Stimulated activated CD8-positive, alpha-beta memory T cell treated with anti-CD3 and anti-CD28 coated beads, Interleukin-4, amount 100 ng/mL, for 1 hour (primary cell): ENCODE measurements at places on chromosomes 12 and 14.
A peak's percentile ranks its signal among the peaks of the same experiment; 100 is the strongest.

- no peak for DNase-seq
Observed at GRCh38 chr14:39469094-39469710, 37.0 kb upstream of the FBXO33 start.

DNA sequence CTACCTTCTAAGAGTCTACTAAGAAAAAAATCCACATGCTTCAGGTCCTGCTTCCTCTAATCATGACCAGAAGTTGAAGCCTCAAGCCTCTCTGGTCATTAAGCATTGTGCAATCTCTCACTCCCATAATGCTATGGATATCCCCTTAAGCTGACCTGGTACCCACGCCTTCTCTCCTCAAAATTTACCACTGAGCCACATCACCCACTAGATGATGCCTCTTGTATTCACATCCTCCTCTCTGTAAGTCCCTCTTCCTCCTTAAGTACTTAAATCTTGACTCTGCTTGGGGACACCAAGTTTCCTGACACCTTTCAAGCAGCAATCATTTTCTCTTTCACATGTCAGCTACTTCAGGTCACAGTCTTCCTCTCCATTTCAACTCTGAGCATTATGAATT is 9.8 kb downstream of the GALNT4 start:
- no peak for DNase-seq

- DNase-seq = no peak
Observed at GRCh38 chr12:44972746-44973421, 78.0 kb downstream of the DBX2 start.

DNA sequence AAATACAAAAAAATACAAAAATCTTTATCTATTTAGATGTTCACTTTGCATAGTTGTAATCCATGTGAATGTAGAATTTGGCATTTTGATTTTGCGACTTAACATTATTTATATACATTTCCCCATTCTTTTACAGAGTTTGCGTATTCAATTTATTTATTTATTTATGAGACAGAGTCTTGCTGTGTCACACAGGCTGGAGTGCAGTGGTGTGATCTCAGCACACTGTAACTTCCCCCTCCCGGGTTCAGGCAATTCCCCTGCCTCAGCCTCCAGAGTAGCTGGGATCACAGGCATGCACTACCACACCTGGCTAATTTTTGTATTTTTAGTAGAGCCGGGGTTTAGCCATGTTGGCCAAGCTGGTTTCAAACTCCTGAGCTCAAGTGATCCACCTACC is 25.3 kb upstream of the STRN3 start:
- DNase-seq = no peak

- DNase-seq = no peak
Observed at GRCh38 chr12:24823808-24824515, 124.9 kb downstream of the BCAT1 start.

DNA sequence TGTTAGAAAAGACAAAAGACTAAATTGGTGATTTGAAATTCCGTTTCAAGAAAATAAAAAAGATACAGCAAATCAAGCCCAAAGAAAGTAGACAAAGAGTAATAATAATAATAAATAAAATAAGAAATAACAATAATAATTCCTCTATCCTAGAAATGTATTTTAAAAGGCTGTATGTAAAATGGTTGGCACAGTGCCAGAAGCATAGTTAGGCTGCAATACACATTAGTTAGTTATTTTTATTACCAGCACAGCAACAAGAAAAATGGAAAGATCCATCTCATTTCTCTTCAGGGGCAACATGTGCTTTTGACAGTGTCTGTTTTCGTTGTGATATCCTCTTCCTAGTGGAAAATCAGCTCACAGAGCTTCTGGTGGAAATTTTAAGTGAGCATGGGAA is 174.1 kb upstream of the TMTC1 start:
- DNase-seq = no peak

- no peak for DNase-seq
Observed at GRCh38 chr12:614411-614970, 48.8 kb downstream of the NINJ2 start.

GRCh38 chr12:56377310-56377988 is 14.8 kb upstream of the APOF start:
- no peak for DNase-seq

DNA sequence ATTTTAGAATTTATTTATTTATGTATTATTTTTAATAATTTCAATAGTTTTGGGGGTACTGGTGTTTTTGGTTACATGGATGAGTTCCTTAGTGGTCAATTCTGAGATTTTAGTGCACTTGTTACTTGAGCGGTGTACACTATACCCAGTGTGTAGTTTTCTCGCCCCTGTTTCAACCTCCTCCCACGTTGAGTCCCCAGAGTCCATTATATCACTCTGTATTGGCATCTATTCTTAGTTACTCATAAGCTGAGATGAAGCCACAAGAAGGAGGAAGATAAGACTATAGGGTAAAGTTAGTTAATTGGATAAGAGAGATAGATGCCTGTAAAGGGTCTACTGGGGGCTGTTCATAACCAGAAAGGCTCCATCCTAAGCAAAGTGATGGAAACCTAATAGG is 4.0 kb downstream of the C1S start:
- DNase-seq = no peak

GRCh38 chr12:82665142-82665923 is 21.4 kb upstream of the TMTC2 start:
- DNase-seq = no peak

- peak; percentile 69 for DNase-seq
Observed at GRCh38 chr12:8108808-8109398, 14.5 kb upstream of the CLEC4A start.

DNA sequence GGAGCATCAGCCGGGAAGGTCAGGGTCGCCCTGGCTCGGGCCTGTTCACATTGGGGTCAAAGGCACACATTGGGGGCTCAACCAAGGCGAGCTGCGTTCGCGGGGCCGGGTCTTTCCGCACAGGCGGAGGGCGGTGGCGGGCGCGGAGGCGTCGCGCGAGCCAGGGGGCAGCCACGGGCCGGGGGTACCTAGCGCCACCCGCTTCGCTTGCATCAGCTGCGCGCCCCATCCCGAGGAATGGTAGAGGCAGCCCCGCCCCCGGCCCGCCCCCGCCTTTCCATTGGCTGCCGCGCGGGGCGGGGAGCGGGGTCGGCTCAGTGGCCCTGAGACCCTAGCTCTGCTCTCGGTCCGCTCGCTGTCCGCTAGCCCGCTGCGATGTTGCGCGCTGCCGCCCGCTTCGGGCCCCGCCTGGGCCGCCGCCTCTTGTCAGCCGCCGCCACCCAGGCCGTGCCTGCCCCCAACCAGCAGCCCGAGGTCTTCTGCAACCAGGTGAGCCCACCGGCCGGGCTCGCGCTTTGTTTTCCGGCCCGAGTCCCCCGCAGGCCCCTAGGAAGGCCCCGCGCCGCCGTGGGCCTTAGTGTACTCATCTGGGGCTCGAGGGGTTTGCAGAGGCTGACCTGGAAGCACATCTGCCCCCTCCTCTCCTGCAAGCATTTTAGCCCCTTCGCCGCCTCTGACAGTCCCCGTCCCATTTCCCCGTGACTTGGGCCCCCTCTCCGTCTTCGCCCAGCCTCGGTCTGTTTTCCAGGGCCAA is at the start of gene ALDH2:
Gene ALDH2 (plus strand): TSS at position 326 of the 754 bp plus-strand sequence. CDS start 50 bp downstream, at position 376.
- no peak for DNase-seq

DNA sequence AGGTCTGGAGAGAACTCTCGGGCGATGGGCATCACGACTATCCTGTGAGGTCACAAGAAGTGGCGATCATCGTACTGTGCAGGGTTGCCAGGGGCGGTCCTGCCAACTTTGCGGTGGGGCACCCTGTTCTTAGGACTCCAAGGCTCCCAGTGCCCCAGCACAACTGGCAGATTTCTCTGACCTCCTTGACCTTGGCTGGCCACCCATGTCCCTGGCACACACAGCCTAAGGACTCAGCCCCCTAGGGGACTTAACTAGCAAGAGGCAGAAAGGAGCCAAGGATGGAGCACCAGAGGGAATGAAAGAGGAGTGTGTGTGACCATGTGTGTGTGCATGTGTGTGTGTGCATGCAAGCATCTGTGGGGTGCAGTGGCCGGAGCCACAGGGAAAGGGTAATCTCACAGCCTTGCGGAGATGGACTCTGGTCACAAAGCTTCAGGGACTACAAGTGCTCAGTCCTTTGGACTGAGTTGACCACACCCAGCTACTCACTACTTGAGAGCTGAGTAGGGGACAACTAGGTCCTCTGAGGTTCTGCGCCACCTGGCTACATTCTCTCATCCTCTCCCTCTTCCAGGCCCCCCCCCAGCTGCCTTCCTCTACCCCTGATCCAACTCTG is 13.7 kb downstream of the SLC48A1 start:
- DNase-seq = no peak

DNA sequence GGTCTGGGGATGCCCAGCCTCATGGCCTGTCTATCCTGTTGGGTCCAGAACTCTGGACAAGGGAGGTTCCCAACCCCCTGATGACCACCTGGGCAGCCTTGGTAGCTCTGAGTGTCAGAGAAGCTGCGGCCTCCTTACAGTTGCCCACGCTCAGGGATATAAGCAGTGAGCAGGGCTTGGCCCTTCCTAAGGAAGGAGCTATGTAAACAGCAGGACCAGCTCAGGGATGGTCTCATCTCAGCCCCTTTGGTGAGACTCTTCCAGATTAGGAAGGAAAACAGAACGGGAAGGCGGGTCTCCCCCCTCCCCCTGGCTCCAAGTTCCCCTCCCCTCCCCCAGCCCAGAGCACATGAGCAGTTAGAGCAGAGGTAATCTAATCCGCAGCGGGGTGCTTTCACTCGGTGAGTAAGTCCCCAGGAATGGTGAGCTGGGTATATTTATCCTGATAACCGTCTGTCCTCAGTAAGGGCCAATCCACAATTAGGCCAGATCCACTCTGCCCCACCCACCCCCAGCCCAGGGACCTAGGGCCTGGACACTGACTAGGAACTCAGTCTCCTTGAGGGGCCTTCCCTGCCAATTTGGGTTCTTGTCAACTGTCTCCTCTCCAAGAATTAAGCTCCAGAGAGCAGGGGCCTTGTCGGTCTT is 29.5 kb upstream of the RPLP0 start:
- no peak for DNase-seq

- no peak for DNase-seq
Observed at GRCh38 chr14:68728342-68729106, 64.3 kb downstream of the ZFP36L1 start.

DNA sequence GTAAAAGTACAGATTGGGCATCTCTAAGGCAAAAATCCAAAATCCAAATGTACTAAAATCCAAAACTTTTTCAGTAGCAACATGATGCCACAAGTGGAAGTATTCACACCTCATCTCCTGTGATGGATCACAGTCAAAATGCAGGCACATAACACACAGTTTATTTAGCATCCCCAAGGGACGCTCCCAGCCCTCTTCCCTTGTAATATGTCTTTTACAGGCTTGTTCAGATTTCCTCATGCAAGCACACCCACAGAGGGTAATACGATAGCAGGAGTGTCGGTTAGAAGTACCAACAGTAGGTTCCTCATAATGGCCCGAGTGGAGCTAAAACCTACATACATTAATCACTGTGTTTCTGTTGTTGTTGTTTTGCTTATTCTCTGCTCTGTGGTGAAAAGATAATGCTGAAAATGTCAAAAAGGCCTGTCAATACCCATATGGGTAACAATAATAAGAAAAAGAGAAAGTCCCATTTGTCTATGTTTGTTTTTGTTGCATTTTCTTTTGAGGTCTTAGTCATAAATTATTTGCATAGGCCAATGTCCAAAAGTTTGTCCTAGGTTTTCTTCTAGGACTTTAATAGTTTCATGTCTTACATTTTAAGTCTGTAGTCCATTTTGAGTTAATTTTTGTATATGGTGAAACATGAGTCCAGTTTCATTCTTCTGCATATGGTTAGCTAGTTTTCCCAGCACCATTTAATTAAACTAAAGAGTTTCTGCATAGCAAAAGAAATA is 133.1 kb downstream of the LRIG3 start:
- no peak for DNase-seq

DNA sequence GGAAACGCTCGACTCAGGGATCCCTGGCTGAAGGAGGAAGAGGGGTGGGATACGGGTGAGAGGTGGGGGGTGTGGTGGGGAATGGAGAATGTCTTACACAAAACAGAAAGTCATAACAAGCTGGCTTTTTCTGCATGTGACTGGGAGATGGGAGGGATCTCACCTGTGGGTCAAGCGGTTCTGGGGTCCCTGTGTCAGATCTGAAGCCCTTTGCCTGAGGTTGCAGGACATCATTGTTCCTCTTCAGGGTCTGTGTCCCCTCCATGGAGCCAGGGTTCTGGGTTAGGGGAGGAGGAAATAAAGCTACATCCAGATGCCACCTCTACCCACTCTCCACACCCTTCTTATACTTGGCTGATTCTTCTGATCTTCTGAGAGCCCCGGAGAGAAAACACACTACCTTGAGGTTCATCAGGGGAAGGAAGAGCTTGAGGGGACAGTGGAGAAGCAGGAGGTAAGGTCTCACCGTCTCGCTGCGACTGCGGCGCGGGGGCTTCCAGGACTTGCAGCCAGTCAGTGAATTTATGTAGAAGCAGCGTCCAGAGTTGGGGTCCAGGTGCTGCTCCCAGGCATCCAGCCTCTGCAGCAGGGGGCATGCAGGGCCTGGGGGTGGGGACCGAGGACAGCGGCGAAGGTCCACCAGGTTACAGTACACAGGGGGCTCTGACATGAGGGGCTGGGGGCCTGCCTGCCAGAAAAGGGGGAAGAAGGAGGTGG is 2.5 kb downstream of the ARHGAP9 start:
- DNase-seq = no peak

- no peak for DNase-seq
Observed at GRCh38 chr12:130791629-130792028, 47.4 kb downstream of the STX2 start.

DNA sequence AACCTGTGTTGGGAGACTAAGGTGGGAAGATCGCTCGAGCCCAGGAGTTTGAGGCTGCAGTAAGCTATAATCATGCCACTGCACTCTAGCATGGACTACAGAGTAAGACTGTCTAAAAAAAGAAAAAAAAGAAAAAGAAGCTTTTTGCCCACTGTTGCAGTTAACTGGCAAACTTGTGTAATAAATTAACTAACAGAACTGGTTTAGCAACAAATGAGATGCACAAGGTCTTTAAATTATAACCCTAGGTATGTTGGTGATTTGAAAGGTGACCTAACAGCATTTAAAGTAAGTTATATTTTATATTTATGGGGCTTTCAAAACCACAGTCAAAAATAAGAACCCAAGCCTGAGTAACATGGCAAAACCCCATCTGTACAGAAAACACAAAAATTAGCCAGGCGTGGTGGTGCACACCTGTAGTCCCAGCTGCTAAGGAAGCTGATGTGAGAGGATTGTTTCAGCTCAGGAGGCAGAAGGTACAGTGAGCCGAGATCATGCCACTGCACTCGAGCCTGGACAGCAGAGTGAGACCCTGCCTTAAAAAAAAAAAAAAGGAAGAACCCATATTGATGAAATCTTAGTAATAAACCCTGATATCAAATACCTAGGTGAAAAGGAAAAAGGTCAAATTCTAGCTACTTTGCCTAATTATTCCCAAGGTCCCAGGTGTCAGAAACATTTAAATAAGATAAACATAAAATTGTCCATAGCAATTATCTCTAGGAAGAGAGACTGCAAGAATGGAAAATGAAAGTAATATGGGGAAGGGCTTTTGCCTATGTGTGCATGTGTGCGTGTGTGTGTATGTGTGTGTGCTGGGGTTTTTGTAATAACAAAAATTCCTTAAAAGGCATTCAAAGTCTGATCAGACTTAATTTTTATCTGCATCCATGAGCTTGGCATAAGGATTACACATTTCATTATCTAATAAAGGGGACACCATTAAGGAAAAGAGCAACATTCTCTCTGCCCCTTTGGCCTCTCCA is 15.4 kb downstream of the SYNE2 start:
- DNase-seq = no peak
